Neuronal stem cell (in vitro differentiated cells): ENCODE measurements at places on chromosomes 2 and 18.

DNA sequence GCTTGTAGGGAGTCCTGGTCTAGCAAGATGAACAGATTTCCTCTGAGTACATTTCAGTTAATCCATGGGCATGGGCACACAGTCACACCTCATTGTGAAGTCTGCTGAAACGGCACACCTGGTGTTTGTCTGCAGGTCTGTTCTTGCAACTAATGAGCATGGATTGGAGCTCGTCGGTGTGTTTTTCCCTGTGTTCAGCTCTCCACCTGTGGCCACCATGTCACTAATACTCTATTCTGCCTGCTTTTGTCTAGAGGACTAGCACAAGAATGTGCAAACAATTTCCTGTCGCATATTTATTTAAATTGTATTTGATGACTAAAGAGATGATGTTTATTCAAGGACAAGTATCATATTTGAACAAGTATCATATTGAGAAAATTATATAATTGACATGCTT is 24.5 kb upstream of the PPP4R1 start:
- no peak for DNase-seq

DNA sequence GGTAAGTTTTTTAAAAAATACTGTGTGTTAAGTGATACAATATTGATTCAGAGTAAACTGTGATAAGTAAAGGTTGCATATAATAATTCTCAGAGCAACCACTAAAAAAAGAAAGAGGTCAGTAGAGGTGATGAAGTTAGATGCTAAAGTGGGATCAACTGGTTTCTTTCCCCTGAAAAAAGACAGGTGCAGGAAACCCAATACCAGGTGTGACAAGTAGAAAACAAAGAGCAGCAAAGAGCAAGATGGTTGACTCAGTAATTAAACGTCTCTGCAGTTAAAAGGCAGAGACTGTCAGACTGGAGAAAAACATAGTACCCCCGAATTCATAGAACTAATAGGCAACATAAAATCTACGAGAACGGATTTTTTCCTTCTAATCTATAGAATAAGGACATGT is 128.3 kb downstream of the ATP9B start:
- DNase-seq: no peak

DNA sequence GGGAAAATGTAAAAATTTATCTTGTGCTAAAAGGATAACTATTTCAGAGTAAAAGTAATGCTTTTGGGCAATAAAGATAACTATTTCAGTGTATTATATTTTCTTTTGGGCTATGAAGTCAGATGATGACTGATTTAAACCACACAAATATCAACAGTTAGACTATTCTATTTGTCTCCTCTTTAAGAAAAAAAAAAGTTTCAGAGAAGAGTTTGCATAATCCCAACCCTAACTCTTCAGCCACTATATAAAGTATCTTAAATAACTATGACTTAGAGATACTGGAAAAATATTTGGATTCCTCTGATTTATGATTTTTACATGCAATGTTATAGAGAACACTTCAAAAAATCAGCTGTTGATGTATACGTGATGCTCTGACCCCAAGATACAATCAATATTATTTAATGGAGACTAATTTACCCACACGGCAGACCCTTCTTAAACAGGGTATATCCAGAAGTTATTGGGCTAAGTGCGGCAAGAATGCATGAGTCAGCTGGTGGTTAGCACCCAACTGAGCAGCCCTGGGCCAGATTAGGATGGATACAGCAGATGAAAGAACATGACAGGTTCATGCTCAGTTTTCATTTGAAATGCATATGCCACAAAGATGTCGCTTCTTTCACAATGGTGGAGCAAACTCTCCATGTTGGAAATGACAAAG is 279.0 kb downstream of the AFF3 start:
- no peak for DNase-seq

- DNase-seq: peak; percentile 24
Observed at GRCh38 chr2:16774980-16775898, 109.6 kb upstream of the CYRIA start.

GRCh38 chr2:28915939-28916338 is 21.5 kb downstream of the WDR43 start:
- no peak for DNase-seq
